Vagina (tissue), 2 donors: ENCODE measurements at places on chromosomes 4 and X.

DNA sequence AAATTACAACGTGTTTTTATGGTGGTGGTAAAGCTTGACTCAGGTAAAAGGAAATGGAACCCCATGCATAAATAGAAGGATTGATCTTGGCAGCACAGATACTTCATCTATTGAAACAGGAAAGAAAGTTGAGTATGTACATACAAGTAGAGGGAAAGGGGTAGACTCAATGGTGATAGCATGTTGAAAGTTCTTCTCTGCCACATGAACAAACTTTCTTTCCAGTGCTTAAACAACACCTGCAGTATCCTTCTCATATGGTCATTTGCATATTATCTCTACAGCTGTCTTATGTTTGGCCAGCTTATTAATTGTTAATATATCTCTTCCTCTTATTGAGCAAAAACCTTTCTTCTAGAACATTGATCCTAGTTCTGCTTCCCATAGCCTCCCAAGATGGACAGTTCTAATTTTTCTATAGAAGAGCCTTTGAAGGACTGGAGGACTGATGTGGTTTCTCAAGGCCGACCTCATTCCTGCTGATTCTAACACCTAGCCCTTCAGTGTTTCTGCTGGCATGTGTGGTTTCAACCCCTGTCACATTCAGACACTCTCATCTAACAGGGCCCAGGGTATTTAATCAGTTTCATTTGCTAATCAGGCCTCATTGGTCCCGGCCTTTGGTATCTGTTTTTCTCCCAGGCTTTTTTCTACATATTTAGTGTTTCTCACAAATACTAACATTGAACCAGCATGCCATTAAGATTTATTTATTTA lies 108.1 kb upstream of the SPRY1 start:
- no peak for DNase-seq

- no peak for DNase-seq
These were observed 55.8 kb downstream of the POLR2B start for GRCh38 chr4:57034520-57034919.

- no peak for DNase-seq
These were observed 77.0 kb downstream of the KLHL13 start for GRCh38 chrX:118039591-118039990.

DNA sequence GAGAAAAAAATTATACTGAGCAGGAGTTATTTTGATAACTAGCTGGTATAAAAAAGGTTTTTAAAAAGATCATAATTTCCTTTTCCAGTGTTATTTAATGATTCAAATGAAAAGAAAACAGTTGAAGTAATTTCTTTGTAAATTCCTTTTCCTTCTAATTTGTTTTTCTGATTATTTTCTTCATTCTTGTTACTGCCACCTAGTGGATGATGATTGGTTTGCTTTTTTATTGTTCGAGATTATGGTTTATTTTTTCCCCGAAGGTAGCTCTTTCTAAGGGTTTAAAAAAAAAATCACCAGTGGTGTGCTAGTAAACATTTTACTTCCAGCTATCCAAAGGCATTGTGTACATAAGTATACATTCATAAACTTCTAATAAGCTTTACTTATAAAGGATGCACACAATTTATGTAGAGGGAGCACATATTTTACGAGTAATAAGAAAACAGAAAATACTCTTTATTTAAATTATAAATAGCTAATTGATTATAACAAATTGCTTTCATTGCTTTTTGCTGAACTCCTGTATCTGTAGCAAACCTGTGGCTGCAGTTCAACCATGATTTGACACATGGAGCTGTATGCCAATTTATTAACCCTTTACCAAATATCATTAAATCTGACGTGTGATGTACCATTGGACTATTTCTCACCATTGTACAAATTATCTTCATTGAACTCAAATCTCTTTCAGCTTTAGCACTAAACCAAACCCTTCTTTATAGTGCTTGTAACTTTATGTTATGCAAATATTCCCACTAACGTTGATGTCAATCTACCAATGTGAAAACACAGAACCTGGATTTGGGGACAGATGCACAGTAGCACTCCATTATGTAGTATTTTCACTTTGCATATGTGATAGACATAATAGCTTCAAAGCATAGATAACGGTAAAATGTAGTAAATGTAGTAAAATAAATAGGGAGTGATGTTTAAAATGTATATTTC lies 97.8 kb upstream of the ANK2 start:
- no peak for DNase-seq

DNA sequence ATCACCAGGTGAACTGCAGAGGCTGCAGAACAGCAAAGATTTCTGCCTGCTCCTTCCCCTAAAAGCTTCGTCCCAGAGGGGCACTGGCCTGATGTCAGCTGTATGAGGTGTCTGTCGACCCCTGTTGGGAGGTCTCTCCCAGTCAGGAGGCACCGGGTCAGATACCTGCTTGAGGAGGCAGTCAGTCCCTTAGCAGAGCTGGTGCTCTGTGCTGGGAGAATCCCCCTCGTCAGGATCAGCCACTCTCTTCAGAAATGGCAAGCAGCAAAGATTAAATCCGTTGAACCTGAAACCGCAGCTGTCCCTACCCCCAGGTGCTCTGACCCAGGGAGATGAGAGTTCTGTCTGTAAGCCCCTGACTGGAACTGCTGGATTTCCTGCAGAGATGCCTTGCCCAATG lies 1166.3 kb upstream of the ADGRL3 start:
- no peak for DNase-seq
